ENCODE measurements at places on chromosomes 11 and 22. TPM values are rescaled to one million over a fixed set of nuclear protein-coding genes. Genes with fewer than 3 reads are reported as not detected.

The OR9I1 gene
- not detected for total RNA-seq

The SMIM35 gene
- not detected for total RNA-seq

The GALNT18 gene
- 57.1 TPM for total RNA-seq

The TLCD5 gene
- total RNA-seq = 4.4 TPM

The GGTLC3 gene
- not detected for total RNA-seq

The HBB gene
- total RNA-seq = 22.2 TPM

The THY1 gene
- total RNA-seq = 11.3 TPM

The ELF5 gene
- total RNA-seq = not detected

The MCHR1 gene
- total RNA-seq = not detected

The C11orf86 gene
- total RNA-seq = not detected

The HTR3A gene
- not detected for total RNA-seq

The RASD2 gene
- total RNA-seq = 0.44 TPM

The OLFML1 gene
- total RNA-seq = 8.0 TPM

The ANO5 gene
- 11.9 TPM for total RNA-seq

The OR52H1 gene
- total RNA-seq = not detected

The NLRP14 gene
- not detected for total RNA-seq

The GNAZ gene
- 4.1 TPM for total RNA-seq

The NEFH gene
- total RNA-seq = 0.19 TPM

The MS4A3 gene
- total RNA-seq = not detected

The RNF214 gene
- total RNA-seq = 14.1 TPM

The STARD10 gene
- total RNA-seq = 13.4 TPM

The BAD gene
- total RNA-seq = 91.4 TPM

The DSCAML1 gene
- total RNA-seq = 0.22 TPM

The LAYN gene
- total RNA-seq = 3.7 TPM

The LRP4 gene
- 3.8 TPM for total RNA-seq

The MMP3 gene
- total RNA-seq = 5.4 TPM

Measured in subcutaneous adipose tissue (tissue), 4 donors.